ENCODE measurements at places on chromosomes 1 and 21.

DNA sequence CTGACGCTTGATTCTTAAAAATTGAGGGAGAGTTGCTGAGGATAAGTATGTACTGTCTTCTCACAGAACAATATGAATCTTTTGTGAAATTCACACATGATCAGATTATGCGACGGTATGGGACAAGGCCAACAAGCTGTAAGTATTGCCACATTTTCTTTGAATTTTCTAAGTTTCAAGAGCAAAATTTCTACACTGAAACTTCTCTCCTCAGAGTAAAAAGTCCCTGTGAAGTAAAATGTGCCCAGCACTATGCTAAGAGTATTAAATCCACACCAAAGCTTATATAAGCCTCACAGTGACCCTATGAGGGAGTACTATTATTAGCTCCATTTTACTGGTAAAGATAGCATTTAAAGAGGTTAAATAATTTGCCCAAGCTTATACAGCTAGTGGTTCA lies 12.2 kb downstream of the AKIRIN1 start:
- DNase-seq: no peak

GRCh38 chr1:53503433-53504217 lies 44.4 kb downstream of the DMRTB1 start:
- DNase-seq: no peak

- no peak for DNase-seq
Observed at GRCh38 chr1:46948629-46949416, 7.5 kb upstream of the CYP4A11 start.

- no peak for DNase-seq
Observed at GRCh38 chr1:201536558-201536957, 2.4 kb upstream of the NAV1 start.

GRCh38 chr21:29873908-29874307 lies 65.9 kb downstream of the GRIK1 start:
- DNase-seq: no peak

- no peak for DNase-seq
Observed at GRCh38 chr1:88873737-88874349, 17.5 kb downstream of the GTF2B start.

DNA sequence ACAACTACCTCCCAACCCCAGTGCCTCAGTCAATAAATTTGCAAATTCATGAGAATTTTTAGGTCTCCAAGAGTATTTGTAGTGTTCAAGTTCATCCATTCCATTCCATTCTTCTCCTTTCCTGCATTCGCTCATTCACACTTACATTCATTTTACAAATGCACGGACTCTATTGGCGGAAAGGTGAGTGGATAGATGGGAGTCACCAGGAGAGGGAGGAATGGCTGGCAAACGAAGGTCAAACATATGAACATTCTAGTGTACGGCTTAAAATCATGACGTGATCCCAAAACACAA lies 2.5 kb downstream of the LORICRIN start:
- no peak for DNase-seq

DNA sequence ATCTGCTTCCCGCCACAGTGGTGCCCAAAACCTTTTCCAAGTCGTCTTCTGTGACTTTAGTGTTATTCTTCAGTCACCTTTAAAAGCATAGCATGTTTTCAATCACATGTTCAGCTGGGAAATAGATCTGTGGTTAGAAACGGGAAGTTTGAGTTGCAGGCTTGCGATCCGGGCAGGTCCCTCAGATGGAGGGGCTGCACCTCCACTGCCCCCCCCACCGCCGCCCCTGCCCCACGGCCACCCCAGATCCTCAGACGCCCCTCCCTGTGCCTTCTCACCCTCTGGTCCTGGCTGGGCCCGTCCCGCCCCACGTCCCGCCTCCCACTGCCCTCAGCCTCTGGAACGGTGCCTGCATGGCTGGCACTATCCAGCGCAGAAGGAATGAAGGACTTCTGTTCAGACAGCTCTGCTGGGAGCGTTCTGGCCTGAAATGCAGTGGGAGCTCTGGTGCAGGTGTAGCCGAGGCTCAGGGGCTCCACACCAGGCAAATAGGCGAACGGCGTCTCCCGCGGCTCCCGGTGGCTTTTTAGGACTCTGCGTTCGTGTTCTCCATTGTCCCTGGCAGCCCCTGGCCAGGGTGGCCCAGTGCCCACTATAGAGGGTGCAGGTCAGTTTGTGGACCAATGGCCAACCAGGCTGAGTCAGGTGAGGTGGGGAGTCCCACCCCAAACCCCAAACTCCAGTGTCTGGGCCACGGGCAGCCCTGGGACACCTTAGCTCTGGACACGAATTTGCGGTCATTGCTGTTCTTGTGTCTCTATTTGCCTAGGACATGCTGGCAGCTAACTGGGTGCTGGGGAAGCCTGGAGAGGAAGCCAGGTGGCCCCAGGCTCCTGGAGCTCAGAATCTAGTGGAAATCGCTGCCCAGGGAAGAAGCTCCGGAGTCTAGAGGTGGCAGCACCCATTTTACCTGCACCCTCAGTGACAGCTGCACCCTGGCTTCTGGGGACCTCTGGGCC lies 67.1 kb downstream of the FAAP20 start:
- DNase-seq: no peak

GRCh38 chr1:45643978-45644377 lies 20.1 kb upstream of the CCDC17 start:
- no peak for DNase-seq

- DNase-seq: no peak
Observed at GRCh38 chr1:54362881-54363340, 43.3 kb downstream of the SSBP3 start.

GRCh38 chr21:45821315-45821962 lies 160.1 kb upstream of the COL6A1 start:
- DNase-seq: no peak

GRCh38 chr1:247013391-247013790 lies 5.5 kb upstream of the ZNF695 start:
- DNase-seq: no peak

DNA sequence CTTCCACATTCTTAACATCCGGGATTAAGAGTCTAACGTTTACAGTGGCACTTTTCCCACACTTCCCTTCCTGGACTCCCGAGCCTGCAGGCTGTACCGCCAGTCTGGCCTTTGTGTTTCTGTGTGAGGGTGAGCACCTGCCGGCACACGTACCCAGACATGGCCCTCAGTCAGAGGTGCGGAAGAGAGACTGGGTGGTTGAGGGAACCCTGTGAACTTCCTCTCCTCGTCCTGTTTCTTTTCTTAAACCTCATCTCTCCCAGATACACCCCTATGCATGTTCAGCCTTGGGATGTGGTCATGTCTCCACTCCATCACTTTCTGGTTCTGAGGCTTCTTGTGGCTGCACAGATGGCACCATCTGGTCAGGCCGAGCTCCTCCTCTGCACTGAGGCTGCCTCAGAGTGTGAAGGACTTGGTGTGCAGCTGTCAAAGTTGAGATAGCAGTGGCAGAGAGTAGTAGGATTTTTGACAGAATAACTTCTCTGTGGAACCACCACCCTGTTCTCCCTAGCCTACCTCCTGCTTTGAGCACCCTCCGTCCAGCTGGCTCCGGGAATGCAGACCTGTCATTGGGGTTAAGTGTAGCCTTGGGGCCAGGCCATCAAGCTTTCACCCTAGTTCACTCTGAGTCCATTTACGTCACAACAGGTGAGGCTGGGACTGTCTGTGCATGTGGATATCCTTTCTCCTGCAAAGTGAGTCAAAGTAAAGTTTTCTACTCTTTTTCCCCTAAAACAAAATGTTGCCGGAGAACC lies 31.4 kb downstream of the VASH2 start:
- DNase-seq: peak; percentile 62

DNA sequence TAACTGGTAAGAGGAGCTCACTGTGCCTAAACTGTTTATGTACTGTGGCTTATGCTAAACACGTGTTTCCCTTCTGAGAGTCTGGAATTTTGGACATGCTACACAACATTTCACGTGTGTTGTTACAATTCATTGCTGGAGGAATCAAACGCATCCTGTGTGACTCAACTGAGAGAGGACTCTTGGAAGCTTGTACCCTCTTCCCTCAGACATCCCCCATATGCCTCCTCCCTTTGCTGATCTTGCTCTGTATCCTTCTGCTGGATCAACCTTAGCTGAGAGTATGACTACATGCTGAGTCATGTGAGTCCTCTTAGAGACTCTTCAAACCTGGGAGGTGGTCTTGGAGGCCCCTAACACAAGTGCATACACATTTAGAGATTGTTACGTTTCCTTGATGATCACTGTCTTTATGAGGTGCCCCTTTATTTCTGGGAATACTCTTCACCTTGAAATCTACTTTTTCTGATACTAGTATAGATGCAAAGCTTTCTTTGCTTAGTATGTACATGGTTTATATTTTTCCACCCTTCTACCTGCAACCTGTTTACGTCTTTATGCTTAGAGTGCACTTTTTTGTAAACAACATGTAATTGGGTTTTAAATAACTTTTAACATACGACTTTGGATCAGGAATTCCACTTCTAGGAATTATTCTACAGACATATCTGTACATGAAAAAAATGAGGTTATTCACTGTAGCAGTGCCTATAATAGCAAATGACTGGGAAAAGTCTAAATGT lies 8.7 kb downstream of the NPHP4 start:
- DNase-seq: no peak

DNA sequence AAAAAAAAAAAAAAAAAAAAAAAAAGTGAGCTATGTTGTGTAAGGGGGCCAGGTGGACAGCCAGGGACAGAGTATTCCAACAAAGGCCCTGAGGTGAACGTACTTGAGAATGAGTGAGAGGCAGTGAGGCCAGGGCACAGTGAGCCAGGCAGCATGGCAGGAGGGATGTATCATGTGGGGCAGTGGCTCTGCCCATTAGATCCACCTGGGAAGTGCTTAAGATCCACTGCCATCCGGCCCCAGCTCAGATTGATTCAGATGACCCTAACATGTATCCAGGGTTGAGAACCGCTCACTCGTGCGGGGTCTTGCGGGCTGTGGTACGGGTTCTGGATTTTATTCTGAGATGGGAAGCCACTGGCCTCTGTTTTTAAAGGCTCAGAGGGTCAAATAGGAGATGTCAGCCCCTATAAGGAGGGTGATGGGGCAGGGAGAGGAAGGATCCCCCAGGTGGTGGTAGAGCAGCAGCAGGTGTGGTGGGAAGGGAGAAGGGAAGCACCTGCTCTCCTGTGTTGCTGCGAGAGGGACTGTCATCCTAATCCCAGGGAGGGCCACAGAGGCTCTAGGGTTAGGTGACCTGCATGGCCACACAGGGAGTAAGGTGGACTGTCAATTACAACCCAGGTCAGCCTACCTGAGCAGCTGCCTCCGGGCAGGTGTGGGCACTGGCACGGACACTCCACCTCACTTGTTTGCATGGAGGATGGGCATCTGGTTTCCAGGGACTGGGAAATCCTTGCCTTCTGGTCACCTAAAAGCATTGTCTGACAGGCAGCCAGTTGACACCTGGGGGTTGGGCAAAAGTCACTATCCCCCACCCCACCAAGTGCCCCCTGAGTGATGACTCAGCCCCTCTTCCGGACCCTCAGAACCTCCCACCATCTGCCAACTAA lies 31.6 kb downstream of the CDK18 start:
- no peak for DNase-seq

GRCh38 chr1:20486457-20487235 lies 636 bp upstream of the CAMK2N1 start:
- no peak for DNase-seq

- DNase-seq: no peak
Observed at GRCh38 chr1:178659789-178660208, 65.2 kb upstream of the RALGPS2 start.

DNA sequence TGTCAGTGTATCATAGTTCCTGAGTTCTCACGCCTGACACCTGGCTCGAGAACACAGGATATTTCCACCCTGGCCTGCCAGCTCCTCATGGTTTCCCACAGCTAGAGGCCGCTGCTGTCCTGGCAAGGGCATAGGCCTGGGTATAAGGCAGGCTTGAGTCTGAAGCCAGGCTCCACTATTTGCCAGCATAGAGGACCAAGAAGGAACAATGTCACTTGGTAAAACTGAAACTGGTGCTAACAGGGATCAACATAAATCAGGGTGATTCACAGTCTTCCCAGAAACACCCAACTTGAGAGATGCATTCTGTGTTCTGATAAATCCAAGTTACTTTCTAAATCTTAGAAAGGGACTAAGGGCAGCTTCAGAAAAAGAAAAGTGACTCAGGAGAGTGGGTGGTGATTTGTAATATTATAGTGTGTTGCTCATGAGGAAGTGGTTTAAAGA lies 6.9 kb upstream of the S100A2 start:
- no peak for DNase-seq

- no peak for DNase-seq
Observed at GRCh38 chr1:10514490-10515235, 39.9 kb downstream of the PEX14 start.

- no peak for DNase-seq
Observed at GRCh38 chr1:156251527-156251926, 3.7 kb upstream of the PAQR6 start.

DNA sequence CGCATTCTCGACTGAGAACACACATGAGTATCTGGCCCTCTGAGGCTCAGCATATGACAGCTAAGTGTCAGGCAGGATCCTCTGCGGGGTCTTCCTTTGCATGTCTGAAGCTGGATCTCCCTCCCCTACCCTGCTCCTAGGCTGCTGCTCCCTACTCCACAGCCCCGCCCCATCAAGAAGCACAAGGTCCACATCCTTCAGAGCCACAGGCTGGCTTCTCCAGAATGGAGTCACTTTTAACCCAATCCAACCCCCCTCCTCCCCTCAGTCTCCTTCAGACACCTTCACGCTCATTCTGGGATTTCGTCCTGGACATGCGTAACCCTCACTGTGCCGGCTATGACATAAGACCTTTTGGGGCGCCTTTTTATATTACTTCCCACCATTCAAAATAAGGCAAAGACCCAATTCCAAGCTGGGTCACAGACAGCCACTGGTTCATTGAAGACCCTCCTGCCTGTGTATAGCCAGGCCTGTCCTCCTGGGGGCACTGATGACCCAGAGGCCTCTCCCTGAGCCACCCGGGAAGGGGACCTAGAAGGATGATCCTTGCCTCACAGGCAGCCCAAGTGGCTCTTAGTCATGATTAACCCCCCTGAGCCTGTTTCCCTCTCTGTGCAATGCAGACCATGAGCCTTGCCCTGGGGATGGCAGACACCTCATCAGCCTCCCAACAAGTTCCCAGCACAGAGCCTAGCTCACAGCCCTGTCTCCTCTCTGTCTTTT lies 4.7 kb downstream of the ADGRB2 start:
- DNase-seq: no peak

DNA sequence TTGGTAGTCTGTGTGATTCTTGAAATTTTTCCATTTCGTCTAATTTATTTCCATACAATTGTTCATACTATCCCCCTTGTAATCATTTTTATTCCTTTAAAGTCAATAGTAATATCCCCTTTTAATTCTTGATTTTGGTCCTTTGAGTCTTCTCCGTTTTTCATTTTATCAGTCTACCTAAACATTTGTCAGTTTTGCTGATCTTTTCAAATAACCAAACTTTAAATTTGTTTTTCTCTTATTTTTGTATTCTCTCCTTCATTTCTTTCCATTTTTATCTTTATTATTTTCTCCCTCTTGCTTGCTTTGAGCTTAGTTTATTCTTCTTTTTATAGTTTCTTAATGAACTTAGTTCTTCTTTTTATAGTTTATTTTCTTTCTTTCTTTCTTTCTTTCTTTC lies 21.1 kb upstream of the SLAMF1 start:
- no peak for DNase-seq
